Lung (tissue), 17 donors: ENCODE measurements at places on chromosomes 5 and 9. TPM values are rescaled to one million over a fixed set of nuclear protein-coding genes. Genes with fewer than 3 reads are reported as not detected.

GRCh38 chr9:35732800-35733541 lies 505 bp downstream of the CREB3 start:
- peaks cover 24% of the 10 kb centered on the region for H3K36me3 ChIP-seq
- H3K4me3 ChIP-seq = peak overlapping the region; percentile 80
- peaks cover 37% of the 10 kb centered on the region for H3K4me1 ChIP-seq
- peak overlapping the region; percentile 98 for H3K27ac ChIP-seq
- peak; percentile 40 for DNase-seq

DNA sequence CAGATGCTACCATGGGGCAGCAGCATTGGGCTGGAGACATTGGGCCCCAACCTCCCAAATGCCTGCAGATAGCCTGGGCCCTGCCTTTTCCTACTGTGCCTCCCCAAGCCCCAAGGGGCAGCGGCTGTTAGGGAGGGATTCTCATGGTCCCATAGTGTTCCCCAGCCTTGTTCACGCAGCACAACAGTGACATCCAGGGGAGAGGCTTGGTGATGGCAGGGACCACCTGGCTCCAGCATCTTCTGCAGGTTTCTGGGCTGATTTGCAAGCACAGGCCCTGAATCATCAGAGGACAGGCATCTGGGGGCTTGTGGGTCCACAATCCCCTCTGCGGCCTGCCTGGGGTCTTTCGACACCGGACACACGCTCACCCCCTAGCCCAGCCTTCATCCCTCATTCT lies 354.6 kb downstream of the SLIT3 start:
- DNase-seq = no peak

DNA sequence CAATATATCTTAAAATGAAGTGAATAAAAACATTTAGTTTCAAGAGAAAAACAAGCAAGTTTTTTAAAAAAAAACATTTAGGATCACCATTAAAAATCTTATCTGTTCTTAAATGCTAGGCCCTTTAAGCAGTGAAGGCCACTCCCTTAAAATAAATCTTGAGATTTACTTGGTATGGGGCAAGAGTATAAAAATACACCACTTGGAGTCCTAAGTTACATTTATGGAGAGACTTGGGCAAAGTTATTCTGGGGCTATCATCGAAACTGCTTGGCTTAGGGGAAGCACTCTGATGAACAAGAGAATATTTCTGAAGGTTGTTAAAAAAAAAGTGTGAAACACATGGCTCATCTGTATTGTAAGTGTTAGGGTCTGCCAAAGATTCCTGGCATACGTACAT lies 97.4 kb downstream of the NR3C1 start:
- H3K4me3 ChIP-seq = no peak overlapping the region
- no peaks in the 10 kb centered on the region for H3K4me1 ChIP-seq
- H3K36me3 ChIP-seq = peaks cover 22% of the 10 kb centered on the region

DNA sequence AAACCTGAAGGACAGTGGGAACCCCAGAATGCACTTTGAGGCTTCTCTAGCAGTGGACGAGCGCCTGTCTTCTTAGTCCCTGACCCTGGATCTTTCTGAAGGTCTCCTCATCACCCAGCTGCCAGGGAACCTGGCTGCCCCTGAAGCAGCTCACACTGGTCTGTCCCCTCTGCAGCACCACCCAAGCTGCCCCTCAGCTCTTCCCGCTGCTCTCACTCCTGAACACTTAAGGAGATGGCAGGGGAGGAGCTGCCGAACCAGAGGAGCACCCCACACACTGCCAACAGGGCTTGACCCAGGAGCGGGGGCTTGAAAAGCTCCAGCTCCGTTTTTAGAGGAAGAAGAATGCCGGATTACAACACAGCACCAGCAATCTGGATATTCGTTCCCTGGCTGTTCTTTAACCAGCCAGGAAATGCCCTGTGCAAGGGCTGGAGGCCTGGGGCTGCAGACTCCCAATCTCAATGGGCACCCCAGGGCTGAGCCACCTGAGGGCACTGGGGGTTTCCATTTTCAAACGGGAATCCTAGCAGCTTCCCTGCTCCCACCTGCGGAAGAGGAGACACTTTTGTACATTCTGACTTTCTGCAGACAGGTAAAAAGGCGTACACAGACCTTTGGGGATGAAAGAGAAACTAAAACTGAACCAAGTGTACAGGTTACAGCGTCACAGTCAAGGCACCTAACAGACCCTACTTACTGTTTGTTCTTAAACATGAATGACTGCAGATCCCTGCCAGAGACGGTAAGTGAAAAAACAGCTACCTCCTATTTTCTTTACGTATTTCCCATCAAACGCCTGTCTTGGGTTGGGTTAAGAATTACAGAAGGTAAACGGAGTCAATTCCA lies 36.3 kb downstream of the GOLM1 start:
- DNase-seq = no peak
- H3K4me3 ChIP-seq = no peak overlapping the region
- no peak overlapping the region for H3K27ac ChIP-seq

- H3K4me3 ChIP-seq = no peak overlapping the region
- H3K4me1 ChIP-seq = no peaks in the 10 kb centered on the region
- no peak overlapping the region for H3K27ac ChIP-seq
- no peaks in the 10 kb centered on the region for H3K36me3 ChIP-seq
Observed at GRCh38 chr9:14945351-14945750, 35.1 kb upstream of the FREM1 start.

GRCh38 chr9:113011911-113012381 lies at the start of gene ZNF883:
Gene ZNF883, minus strand, starts transcription at chr9:113012192.
- no peak within 1 kb of the TSS for H3K27ac ChIP-seq
- peak; percentile 86 for DNase-seq
- peaks cover 2% of the 10 kb centered on the region for H3K4me1 ChIP-seq
- H3K36me3 ChIP-seq = no peaks in the 10 kb centered on the region
- H3K27me3 ChIP-seq = no peaks in the 10 kb centered on the region

- no peak for DNase-seq
- no peaks in the 10 kb centered on the region for H3K36me3 ChIP-seq
- H3K4me3 ChIP-seq = no peak overlapping the region
- no peaks in the 10 kb centered on the region for H3K27me3 ChIP-seq
- H3K4me1 ChIP-seq = no peaks in the 10 kb centered on the region
- H3K27ac ChIP-seq = no peak overlapping the region
Observed at GRCh38 chr5:35794328-35794619, 62.4 kb upstream of the IL7R start.

- DNase-seq = no peak
- no peaks in the 10 kb centered on the region for H3K4me1 ChIP-seq
- H3K27ac ChIP-seq = no peak overlapping the region
- H3K36me3 ChIP-seq = peaks cover 6% of the 10 kb centered on the region
- no peak overlapping the region for H3K4me3 ChIP-seq
Observed at GRCh38 chr9:26983340-26983739, 22.1 kb downstream of the LRRC19 start.

DNA sequence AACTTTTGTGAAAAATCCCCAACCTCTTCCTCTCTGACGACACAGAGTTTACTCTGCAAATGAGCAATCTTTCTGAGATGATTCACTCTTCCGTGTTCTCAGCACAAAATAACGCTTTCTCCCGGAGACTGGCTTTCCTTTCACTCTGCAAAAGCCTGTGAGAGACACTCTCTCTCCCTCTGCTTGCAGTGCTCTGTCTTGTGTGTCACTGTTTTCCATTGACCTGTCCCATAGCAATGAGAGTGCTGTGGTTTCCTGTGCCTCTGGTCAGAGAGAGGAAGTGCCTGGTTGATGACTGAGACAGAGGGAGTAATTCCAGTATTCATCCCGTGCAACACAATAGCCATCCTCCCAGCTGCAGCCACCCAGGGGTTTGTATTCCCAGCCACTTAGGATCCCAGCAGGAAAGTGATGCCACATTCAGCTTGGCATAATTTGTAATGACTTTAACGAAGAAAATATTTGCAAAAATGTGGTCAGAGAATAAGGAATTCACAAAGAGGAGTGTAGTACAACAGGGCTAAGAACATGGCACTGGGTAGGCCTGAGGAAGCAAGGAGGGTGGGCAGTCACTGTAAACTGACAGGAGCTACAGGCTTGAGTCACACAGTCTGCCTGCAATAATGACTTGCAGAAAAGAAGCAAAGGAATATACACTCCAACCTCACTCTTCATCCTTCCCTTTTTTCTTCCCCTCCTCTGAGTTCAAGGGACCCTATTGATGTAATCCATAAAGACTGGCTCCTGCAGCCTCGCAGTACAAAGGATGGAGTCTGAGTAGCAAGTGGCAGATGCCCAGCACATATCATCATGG lies 463.5 kb upstream of the RGMB start:
- H3K4me3 ChIP-seq = no peak overlapping the region
- DNase-seq = no peak
- no peaks in the 10 kb centered on the region for H3K4me1 ChIP-seq
- H3K27ac ChIP-seq = no peak overlapping the region
- no peaks in the 10 kb centered on the region for H3K36me3 ChIP-seq

DNA sequence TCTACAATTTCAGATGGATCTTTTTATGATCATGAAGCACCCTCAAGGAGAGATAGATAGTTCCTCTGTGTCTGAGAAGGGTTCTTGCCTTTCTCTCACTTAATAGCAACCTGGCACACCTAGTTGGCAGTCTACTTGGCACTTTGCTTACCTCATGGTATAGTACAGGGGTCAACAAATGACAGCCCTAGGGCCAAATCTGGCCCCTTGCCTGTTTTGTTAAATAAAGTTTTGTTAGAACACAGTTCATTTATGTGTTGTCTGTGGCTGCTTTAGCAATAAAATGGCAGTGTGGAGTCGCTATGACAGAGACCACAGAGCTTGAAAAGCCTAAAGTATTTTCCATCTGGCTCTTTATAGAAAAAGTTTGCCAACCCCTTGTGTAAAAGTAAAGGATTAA lies 119.3 kb upstream of the CPEB4 start:
- H3K27ac ChIP-seq = no peak overlapping the region
- H3K36me3 ChIP-seq = no peaks in the 10 kb centered on the region
- no peaks in the 10 kb centered on the region for H3K27me3 ChIP-seq
- H3K4me1 ChIP-seq = peaks cover 2% of the 10 kb centered on the region
- H3K4me3 ChIP-seq = no peak overlapping the region

DNA sequence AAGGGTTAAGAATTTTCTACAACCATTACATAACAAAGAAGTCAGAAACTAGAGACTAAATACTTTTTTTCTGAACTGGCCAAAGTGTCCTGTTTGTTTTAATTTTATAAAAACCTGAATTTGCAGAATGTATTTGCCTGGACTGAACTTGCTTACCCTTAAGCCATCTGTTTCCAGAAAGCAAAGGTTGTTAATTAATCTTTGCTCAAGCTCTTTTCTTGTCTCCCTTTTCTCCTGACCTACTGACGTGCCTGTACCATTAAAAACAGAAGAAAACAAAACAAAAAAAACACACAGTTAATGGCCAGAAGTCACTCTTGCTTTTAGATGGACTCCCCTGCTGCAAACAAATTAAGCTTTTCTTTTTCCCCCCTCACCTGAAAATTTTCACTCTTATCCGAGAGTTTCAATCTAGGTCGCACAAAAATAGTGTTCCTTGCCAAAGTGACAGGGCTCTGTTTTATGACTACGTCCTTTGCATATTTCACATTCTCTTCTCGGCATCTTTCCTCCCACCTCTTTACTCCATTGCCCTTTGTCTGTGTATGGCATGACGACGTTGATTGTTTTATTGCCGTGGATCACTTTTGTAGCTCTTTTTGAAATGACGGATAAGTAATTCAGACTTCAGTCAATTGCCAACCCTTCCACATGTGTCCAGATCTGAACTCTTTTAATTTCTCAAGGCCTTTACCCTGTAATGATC lies 333.8 kb upstream of the GRIN3A start:
- H3K27ac ChIP-seq = no peak overlapping the region
- no peaks in the 10 kb centered on the region for H3K36me3 ChIP-seq
- no peak for DNase-seq
- H3K4me3 ChIP-seq = no peak overlapping the region
- no peaks in the 10 kb centered on the region for H3K4me1 ChIP-seq

- H3K4me1 ChIP-seq = no peaks in the 10 kb centered on the region
- H3K36me3 ChIP-seq = no peaks in the 10 kb centered on the region
- H3K4me3 ChIP-seq = no peak overlapping the region
- no peaks in the 10 kb centered on the region for H3K27me3 ChIP-seq
Observed at GRCh38 chr9:83932011-83932410, 10.8 kb upstream of the KIF27 start.

DNA sequence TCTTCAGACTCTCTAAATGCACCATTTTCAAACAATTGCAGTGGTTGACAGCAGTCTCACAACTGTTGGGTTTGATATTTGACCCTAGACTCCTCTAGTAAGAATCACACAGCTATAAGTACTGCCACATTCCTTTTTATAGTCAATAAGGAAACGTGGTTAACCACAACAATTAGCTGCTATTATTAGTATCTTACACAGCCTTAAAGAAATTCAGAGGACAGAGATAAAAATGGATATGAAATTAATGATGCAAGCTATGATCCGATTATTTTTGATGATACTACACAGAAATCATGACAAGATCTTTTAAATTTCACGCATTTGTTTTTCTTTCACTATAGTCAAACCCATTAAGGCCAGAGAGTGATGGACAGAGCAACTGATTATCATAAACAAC lies 288.6 kb upstream of the C9orf72 start:
- H3K27me3 ChIP-seq = no peaks in the 10 kb centered on the region
- no peaks in the 10 kb centered on the region for H3K36me3 ChIP-seq
- H3K4me3 ChIP-seq = no peak overlapping the region
- H3K4me1 ChIP-seq = no peaks in the 10 kb centered on the region
- H3K27ac ChIP-seq = no peak overlapping the region

- no peak overlapping the region for H3K27ac ChIP-seq
- H3K4me3 ChIP-seq = no peak overlapping the region
- H3K27me3 ChIP-seq = no peaks in the 10 kb centered on the region
- DNase-seq = no peak
- no peaks in the 10 kb centered on the region for H3K4me1 ChIP-seq
Observed at GRCh38 chr9:18036422-18037187, 437.3 kb upstream of the ADAMTSL1 start.

GRCh38 chr5:168319774-168320173 lies 28.3 kb downstream of the WWC1 start:
- H3K27me3 ChIP-seq = no peaks in the 10 kb centered on the region
- H3K4me3 ChIP-seq = no peak overlapping the region
- H3K27ac ChIP-seq = no peak overlapping the region
- H3K4me1 ChIP-seq = no peaks in the 10 kb centered on the region
- no peak for DNase-seq

DNA sequence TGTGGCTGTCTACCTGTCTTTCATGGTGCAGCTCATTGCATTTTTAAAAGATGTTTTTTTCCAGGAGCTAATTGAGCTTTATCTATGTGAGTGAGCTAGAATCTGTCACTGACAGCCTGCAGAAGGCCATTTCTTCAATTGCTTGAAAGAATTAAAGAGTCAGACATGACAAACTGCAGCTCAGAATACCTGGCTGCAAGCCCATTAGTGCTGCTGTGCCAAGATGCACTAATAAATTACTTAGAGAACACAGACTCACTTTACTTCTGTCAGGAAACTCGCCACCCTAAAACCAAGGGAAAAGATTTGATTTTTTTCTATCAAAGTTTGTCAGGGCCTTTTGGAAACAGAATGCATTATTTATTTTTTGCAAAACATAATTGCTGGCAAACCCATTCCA lies 368.3 kb downstream of the CAAP1 start:
- H3K27me3 ChIP-seq = no peaks in the 10 kb centered on the region
- H3K27ac ChIP-seq = no peak overlapping the region
- no peaks in the 10 kb centered on the region for H3K36me3 ChIP-seq
- DNase-seq = peak; percentile 88
- no peak overlapping the region for H3K4me3 ChIP-seq

The HMCN2 gene
- polyA plus RNA-seq = 2.6 TPM

The KLF4 gene
- polyA plus RNA-seq = 75.0 TPM

The PIP5K1B gene
- 10.8 TPM for polyA plus RNA-seq

The SLC25A48 gene
- polyA plus RNA-seq = not detected

The OR1N2 gene
- polyA plus RNA-seq = not detected
